ENCODE measurements at places on chromosomes 1 and 21.

- peak; percentile 49 for DNase-seq
These were observed 37.4 kb upstream of the HSD17B7 start for GRCh38 chr1:162753001-162753658.

- no peak for DNase-seq
These were observed 31.7 kb upstream of the BCAR3 start for GRCh38 chr1:93713341-93713740.

DNA sequence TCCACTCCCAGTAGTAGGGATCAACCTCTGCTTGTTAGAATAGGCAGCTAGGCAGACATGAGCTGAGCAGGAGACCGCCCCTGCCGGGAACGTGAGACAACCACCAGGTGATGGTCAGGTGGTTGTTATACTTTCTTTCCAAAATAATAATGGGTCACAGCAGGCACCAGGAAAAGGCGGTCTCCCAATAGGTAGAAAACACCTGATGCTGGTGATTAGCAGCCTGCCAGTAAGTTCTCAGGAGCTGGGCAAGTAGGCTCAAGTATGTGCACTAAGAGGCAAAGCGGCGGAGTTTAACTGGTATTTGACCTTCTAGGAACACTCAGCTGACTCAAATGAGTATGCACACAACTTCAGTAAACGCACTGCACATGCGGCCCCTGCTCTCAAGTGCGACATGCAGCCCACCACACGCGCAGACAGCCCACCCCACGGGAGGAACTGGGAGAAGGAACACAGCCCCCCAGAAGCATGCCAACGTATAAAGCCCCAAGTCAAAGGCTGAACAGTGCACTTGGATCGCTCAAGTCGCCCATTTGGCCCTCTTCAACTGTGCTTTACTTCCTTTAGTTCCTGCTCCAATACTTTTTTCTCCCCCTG, 80.0 kb downstream of the DESI2 start:
- DNase-seq: no peak

DNA sequence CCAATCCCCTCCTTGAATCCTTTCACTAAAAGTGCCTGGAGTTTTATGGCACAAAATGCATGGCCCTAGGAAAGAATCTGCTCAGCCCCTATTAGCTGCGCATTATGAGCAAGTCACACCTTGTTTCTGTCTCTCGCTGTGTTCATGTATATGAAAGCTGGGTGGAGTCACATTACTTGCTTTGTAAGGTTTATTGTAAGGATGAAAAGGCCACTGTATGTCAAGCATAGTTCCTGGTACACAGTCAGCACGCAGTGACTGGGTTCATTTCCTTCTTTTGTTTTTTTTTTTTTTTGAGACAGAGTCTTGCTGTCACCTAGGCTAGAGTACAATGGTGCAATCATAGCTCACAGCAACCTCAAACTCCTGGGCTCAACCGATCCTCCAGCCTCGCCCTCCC, 6.7 kb upstream of the SLC9A1 start:
- no peak for DNase-seq

DNA sequence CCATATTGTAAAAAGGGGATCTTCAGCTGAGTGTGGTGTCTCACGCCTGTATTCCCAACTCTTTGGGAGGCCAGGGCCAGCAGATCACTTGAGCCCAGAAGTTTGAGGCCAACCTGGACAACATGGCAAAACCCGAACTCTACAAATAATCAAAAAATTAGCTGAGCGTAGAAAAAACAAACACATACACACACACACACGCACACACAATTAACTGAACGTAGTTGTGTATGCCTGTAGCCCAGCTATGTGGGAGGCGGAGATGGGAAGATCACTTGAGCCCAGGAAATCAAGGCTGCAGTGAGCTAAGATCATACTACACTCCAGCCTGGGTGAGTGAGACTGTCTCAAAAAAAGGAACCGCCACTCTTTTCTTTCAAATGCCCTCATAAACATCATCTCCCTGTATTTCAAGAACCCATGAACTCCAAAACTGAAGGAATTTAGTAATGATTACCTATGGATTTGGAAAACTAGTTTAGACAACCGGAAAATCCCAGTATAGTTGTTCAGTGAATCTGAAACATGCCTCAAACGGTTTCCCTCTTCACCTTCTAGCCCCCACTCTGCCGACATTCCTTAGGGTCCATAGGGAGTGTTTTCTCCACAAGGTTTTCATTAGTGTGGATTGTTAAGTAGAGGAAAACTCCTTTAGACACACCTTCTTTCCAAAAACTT, 4.5 kb downstream of the TXNIP start:
- DNase-seq: no peak
